ELR (cell line): ENCODE measurements at places on chromosomes 13 and 19.

DNA sequence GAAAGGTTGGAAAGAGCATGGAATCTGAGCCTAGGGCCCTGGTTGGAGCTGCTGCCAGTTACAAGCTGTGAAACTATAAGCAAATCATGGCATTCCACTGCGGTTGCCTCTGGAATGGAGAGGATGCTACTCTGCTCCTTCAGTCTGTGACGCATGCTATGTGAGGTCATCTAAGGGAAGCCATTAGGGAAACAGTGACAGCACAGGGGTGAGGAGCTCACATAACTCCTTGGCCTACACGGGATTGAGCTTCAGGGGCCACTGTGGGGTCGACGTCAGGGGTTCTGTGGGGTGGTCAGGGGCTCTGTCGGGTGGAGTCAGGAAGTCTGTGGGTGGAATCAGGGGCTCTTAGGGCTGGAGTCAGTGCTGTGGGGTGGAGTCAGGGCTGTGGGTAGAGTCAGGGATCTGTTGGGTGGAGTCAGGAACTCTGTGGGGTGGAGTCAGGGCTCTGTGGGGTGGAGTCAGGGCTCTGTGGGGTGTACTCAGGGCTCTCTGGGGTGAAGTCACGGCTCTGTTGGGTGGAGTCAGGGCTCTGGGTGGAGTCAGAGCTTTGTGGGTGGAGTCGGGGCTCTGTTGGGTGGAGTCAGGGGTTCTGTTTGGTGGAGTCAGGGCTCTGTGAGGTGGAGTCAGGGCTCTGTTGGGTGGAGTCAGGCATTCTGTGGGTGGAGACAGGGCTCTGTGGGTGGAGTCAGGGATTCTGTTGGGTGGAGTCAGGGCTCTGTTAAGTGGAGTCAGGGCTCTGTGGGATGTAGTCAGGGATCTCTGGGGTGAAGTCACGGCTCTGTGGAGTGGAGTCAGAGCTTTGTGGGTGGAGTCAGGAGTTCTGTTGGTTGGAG lies 35.8 kb upstream of the MEDAG start:
- peak; percentile 99 for DNase-seq

DNA sequence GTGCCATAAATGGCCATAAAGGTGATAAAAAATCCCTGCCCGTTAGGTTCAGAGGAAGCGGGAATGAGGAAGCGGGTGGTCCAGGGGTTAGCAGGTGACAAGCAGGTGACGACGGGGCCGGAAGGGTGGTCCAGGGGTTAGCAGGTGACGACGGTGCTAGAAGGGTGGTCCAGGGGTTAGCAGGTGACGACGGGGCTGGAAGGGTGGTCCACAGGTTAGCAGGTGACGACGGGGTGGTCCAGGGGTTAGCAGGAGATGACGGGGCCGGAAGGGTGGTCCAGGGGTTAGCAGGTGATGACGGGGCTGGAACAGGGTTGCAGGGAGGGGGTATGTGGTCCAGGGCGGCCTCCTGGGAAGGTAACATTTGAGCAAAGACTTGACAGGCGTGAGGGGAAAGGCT lies 6.3 kb downstream of the PRSS57 start:
- DNase-seq, result no peak

DNA sequence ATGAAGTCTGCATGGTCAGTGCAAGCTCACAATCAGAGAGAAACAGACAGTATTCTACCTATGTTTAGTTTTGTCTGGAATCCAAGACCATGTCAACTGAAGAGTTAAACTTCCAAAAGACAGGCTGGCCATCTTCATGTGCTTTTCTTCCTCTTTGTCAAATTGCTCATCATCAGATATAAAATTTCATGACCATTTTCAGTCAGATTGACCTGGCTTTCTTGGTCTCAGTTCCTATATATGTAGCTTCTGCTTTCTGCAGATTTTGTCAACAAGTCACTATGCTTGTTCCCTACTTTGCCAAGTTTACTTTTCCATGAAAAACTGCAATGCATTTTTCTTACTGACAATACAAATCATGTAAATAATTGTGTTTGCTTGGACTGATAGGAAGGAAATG lies 13.9 kb downstream of the SLC46A3 start:
- no peak for DNase-seq

- no peak for DNase-seq
Measured at GRCh38 chr19:1451916-1452801, 2.2 kb downstream of the APC2 start.

GRCh38 chr13:92549276-92549675 lies 677.3 kb upstream of the GPC6 start:
- DNase-seq, result no peak
